ENCODE measurements at places on chromosomes 13 and 19.

GRCh38 chr19:535017-535835, 3.7 kb downstream of the CDC34 start:
- no peak for DNase-seq

DNA sequence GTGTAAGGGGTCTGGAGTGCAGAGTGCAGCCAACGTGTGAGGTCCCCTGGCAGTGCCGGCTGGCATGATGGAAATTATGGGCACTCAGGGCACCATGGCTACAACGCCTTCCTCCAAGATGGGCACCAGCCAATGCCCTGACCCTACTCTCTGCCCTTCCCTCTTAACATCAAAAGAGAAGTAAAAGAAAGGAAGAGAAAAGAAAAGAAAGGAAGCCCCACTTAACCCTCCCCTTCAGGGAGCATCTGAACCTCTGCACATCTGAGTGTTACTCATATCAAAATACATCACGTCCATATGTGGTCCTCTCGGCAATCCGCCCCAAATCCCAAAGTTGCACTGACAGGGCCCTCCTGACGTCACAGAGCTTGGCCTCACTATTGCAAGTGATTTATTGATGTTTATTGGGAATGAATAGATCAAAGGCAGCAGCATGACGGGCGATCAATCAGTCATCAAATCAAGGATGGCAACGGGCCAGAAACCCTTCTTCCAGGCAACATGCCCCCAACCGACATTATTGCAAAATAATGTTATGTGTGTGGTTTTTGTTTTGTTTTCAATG, 1.3 kb downstream of the TSHZ3 start:
- no peak for DNase-seq

DNA sequence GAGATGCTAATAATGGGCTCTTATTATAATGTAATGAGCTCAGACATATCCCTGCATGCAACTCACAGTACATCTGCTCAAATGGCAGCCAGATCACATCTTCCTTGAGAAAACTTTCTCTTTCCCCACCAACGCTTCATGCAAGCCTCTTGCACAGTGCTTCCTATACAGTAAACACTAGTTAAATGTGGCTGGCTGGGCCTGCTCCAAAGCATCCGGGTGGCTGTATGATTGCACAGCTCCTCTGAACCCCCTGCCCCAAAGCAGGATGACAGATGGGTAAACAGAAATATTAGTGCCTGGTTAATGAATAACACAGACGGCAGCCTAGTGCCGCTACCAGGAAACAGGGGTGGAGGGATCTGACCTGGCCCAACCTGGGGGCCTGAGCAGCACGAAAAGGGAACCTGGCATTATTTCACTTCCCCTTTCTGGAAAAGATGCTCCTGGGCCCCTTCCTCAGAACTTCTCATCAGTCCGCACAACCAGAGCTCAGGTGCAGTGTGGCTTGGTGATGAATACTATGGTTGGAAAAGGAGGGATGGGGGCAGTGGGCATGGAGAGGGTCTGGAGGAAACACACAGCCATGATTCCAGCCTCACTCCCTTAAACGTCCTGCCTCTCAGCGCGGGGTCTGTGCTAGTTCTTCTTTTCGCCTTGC, 10.8 kb downstream of the FFAR2 start:
- DNase-seq: no peak

DNA sequence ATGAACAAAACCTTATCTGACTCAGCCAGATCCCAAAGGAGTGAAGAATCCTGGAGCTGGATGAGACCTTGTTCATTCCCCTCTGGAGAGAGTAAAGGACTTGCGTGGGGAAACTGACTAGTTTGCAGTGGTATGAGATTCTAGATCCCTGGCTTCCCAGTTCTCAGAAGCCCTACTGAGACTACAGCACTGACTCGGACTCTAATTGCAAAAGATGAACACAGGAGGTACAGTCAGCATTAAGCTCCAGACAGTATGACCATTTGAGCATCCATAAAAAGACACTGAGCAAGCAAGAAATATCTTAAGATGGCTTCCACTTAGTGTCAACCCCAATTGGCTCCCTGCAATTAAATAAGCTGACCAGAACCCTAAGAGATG, 6.8 kb downstream of the ZC3H4 start:
- DNase-seq: no peak

DNA sequence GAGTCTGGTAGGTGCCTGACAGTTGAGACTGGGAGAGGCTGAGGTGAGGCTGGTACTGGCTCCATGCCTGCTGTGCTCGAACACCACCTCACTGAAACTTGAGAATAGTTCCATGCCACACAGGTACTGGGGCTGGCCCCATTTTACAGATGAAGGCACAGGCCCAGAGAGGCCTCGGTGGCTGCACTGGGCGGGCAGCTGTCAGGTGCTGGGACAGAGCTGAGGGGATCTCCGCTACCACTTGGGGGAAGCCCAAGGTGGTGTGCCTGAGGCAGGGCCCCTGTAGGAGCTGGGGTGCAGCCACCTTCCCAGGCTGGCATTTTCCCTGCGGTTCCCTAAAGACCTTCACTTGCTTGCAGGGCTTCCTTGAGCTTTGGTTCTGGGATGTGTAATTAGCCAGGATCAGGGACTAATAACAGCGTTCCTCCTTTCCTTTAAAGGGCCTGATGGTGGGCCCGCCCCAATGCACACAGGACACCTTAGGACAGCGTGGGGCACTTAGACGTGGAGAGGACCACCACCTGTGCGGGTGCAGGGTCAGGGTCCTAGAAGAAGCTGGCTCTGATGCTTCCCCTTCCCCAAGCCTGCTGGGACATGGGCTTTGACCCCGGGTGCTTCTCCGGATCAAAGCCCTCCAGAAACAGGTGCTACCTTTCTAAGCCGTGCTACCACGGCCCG, 23.6 kb downstream of the CAPN12 start:
- DNase-seq: no peak

DNA sequence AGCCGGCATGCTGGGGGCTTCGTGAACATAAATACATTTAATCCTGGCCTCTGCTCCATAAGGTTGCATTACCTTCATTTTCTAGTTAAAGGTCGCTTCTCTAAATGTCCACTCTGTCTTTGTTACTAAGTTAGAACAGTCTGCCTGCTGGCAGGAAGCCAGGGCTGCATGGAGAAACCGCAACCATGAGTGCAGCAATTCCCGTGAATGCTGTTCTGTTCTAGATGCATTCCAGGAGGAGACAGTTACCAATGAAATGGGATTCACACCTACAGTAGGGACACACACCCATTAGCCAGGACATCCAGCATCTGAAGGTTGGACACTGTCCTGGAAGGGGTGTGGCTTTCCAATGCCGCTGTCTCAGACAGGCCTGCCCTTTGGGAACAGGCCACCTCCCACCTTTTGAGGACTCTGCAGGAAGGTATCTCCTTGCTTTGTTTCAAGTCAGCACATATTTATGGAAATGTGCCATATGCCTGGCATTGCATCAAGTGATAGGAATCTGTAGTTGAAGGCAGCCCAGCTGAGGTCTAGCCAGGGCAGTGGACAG, 129.7 kb downstream of the SLC7A1 start:
- DNase-seq: no peak

DNA sequence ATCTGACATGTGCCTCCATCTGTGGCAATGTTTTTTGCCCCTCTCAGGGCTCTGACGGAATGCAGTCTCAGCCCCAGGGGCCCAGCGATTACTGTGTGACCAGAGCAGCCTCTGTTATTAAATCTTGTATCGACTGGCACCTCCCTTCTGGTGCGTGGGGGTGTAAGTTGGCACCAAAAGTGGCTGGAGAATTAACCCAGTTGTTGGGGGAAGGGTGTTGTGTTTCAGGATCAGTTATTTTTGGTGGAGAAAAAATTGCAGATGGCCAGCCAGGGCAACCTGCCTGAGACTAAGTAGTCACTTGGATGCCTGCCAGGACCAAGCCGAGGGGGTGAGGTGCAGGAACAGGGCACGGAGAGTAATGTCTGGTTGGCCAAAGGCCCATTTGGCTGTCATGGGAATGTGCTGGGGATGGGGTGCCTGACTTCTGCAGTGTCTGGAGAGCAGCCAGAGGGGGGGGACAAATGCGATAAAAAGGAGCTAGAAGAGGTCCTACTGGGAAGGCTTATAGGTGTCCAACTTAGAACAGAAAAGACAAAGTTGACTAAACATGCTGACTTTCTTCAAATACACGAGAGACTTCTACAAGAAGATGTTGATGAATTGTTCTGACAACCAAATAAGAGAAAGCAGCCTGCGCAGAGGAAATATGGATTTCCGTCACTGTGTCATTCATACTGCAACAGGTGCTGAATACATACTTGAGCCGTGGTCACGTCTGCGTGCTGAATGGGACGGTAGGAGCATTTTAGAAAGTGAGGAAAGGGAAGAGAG, 69.8 kb downstream of the SIAH3 start:
- DNase-seq: no peak

- peak; percentile 39 for DNase-seq
Observed at GRCh38 chr19:1774989-1775772, 21.9 kb downstream of the ONECUT3 start.

GRCh38 chr19:33252971-33253370, 27.3 kb upstream of the SLC7A10 start:
- no peak for DNase-seq

DNA sequence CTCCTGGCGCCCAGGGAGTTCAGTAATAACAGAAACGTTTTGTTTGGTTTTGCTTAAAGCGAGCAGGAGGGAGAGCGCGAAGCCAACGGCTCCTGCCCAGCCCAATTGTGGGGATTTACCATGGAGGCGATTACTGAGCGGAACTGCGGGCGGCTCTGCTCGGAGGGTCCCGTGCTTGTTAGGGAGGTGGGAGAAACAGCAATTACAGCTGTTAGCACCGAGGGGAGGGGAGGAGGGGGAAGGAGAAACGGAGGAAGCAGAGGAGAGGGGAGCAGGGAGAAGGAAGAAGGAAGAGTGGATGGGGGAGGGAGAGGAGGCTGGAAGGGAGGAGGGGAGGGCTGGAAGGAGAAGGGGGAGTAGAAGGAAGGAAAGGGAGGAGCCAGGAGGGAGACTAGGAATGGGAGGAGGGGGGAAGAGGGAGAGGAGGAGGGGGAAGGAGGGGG, 7.7 kb upstream of the ONECUT3 start:
- no peak for DNase-seq

- DNase-seq: no peak
Observed at GRCh38 chr13:90427322-90428272, 919.9 kb upstream of the MIR17HG start.

DNA sequence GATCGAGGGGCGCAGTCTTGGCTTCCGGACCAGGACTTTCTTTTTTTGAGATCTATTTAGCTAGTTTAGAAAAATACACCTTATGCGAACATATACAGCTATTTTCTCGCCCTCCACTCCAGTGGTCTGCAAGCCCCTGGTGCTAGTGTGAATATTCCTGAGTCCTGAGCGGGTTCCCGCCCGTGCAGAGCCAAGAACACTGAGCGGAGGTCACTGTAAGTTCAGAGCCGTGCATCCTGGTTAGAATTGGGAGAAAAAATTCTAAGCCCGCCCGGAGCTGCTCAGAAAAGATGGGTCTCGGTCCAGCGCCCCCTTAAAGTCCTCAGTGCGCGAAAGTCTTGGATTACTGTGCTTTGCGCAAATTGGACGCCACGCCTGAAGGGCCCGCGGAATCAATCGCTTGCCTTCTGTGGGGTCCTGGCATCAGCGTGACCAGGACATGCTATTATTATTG, 117.7 kb downstream of the KCNRG start:
- DNase-seq: no peak

DNA sequence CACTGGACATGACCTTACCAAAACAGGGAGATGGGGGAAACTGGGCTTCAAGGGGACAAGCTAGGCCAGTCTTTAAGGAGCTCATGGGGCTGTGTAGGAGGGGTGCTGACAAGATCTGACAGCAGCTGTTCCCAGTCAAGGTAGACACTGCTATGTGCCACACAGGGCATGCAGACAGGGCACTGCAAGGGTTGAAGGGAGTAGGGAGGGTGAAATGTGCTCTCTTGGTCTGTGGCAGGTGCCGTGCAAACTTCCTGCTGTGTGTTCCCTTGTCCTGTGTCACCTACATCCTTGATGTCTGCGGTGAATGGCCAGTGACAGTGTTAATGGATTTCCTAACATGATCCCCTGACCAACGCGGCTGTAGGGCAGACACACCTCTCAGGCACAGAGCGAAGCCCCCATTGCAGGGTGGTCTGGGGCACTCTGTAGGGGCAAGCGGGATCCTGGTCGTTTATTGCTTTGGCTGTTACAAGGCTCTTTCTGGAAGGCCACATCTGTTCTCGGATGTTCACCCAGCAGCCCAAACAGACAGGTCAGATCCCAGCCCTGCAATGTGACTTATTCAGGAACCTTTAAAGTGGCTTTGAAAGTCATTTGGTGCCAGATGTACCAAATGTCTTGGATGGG, 199.5 kb upstream of the ZNF536 start:
- no peak for DNase-seq

- DNase-seq: no peak
Observed at GRCh38 chr19:54470991-54471782, 1.9 kb downstream of the CDC42EP5 start.

- DNase-seq: no peak
Observed at GRCh38 chr13:49629947-49630346, 1.6 kb downstream of the ARL11 start.

GRCh38 chr13:32136716-32137115, 105.1 kb downstream of the FRY start:
- no peak for DNase-seq

DNA sequence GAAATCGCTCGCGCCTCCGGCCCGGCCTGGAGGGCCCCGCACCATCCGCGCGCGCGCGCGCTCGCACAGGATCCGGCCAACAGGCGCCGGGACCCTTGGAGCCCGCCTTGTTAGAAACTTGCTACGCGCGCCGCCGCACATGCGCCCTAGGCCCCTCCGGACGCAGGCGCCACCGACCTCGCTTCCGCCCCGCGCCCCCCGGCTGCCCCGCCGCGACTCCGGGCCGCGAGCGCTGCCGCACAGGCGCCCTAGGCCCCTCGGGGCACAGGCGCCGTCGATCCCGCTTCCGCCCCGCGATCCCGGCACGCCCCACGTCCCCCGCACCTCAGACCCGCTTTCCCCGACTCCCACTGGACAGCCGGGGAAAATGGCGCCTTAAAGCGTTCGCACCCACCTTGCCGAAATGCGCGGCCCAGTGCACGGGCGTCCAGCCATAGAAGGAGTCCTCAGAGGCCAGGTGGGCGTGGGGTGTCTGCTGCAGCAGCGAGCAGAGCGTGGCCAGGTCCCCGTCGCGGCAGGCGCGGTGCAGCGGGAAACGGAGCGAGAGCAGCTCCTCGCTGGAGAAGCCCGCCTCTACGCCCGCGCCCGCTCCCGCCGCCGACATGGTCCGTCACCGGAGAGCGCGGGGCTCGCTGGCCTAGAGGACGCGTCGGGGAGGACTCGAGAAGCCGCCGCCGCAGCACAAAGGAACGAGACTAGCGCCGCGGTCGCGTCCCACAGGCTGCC, 375 bp downstream of the ANKRD10 start:
- peak; percentile 70 for DNase-seq

DNA sequence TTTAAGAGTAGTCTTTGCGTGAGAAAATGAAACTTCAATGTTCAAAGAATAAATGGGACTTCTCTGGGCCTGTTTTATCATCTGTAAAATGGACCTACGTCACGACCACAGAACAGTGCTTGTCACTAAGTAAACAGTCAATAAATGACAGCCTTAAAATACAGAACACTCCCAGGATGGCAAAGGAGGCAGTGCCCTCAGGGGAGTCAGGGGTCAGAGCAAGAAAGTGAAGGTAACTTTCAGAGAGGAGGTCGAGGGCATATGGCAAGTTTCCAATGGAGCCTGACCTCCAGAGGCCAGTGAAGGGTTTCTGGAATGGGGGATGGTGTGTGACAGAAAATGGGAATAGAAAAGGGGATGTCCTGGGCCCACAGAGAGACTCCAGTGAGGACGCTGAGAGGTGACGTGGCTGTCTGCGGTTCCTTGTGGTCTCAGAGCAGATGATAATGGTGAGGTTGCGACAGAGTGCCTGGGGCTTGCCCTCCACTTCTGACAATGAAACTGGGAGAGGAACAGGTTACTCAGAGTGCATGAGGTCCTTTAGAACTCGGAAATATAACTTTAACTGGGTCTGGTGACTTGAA, 91.8 kb downstream of the UBL3 start:
- peak; percentile 51 for DNase-seq

GRCh38 chr19:14582894-14583340, at the start of gene CLEC17A:
Gene CLEC17A, plus strand, starts transcription at chr19:14583084. Its CDS starts 77 bp downstream, at chr19:14583161.
- DNase-seq: no peak

All from stimulated activated CD4-positive, alpha-beta T cell treated with anti-CD3 and anti-CD28 coated beads, Interleukin-2, amount 100 ng/mL, for 48 hours (primary cell).